ENCODE measurements at places on chromosomes 12 and 14.

GRCh38 chr14:95697764-95698163, 11.5 kb downstream of the TCL1B start:
- no peak for DNase-seq

GRCh38 chr14:66624336-66624937, 116.5 kb downstream of the GPHN start:
- no peak for DNase-seq

GRCh38 chr12:27747111-27747820, 32.8 kb upstream of the KLHL42 start:
- no peak for DNase-seq

- no peak for DNase-seq
Observed at GRCh38 chr14:94175011-94175745, 1.1 kb downstream of the PPP4R4 start.

GRCh38 chr12:9708853-9709252, 24.0 kb downstream of the CLECL1 start:
- no peak for DNase-seq

GRCh38 chr12:64544371-64545080, 65.8 kb upstream of the RASSF3 start:
- DNase-seq, result no peak

DNA sequence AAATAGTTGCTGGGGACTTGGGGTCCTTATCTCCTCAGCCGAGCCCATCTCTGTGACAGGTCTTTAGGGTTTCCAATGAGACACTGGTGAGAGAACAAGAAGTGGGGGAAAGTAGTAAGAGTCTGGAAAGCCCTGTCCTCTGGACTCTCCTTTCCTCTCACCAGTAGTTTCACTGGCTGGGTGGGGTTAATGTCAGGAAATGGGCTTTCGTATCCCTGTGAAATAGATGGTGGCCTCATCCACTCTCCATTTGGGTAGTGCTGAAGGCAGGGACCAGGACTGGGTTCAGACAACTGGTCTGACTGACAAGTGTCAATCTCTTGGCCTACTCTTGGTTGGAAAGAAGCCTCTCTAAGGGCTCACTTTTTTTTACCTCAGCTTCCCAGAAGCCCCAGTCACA, 7.5 kb downstream of the ZNF385A start:
- DNase-seq, result no peak

DNA sequence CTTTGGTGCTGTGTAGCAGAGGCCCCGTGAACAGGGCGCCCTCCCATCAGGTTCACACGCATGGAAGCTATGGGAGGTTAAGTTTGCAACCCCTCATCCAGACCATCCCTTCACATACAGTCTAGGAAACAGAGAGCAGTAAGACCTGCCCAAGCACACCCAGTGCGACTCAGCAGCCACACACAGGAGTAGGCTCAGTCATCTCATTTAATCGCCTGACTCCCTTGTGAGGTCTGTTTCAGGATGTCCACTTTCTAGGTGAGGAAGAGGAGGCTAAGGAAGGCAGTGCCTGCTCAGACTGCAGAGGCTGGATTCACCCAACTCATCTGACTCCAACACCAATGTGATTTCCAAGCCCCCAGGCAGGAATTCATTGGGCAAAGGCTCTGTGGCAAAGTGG, 11.9 kb downstream of the BDKRB1 start:
- DNase-seq, result no peak

- no peak for DNase-seq
Observed at GRCh38 chr14:76761960-76762410, 717 bp downstream of the VASH1 start.

GRCh38 chr12:19561411-19561961, 122.2 kb downstream of the AEBP2 start:
- no peak for DNase-seq

- DNase-seq, result no peak
Observed at GRCh38 chr14:102262929-102263462, 42.0 kb downstream of the MOK start.

DNA sequence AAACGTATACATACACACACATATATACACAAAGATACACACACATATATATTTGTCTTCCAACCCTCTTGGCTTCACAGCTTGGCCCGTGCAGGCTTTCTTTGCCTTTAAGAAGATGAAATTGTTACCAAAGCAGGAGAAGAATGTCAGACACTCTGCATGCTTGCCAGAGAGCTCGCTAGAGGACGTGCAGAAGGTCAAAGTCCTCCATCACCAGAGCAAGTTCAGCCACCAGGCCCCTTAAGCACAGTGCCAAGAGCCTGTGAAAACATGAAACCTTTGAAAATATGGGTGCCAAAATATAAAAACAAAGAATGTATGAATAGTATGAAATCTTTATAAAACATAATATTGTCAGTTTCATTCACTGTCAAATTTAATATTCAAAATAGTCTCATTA, 14.9 kb upstream of the MCRS1 start:
- no peak for DNase-seq

- DNase-seq, result no peak
Observed at GRCh38 chr14:72737560-72737943, 156.3 kb downstream of the DPF3 start.

DNA sequence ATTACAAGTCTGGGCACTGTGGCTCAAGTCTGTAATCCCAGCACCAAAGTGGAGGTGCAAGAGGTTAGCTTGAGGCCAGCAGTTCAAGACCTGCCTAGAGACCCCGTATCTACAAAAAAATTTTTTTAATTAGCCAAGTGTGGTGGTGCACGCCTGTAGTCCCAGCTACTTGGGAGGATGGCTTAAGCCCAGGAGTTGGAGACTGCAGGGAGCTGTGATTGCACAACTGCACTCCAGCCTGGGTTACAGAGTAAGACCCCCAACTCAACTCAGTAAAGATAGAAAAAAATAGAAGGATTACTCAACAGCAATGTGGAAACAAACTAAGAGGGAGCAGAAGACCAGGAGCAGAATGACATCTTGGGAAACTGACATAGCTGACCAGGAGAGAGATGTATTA, 13.3 kb downstream of the SBNO1 start:
- DNase-seq, result no peak

DNA sequence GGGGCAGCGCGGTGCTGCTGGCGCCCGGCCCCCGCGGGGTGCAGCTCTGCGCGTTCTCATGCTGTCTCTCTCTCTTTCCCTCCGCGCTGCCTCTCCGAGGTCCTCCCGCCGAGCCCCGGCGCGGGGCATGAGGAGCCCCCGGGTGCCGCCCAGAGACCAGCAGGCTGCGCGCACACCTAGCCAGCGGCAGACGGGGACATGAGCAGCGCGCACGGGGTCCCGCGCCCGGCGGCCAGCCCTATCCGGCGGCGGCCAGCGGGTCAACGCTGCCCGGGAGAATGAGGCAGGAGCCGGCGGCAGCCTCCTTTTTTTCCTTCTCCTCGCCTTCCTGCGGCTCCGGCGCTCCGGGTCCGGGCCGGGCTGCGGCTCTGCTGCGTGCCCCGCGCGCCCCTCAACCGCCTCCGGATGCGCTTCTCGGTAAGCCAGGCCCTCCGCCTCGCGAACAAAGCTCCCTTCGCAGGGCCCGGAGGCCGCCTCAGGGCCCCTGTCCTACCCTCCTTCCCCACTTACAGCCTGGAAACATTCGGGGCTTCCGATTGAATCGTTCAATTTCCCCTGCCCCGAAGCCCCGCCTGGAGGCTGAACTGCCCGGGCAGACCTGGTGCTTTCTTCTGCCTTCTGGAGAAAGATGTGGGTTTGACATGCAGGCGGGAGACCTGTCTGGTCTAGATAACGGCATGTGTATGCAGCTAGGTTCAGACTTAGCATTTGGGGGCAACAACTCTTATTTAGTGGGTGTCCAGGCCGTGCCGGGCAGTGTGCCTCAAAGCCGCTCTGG, at the start of gene TUNAR:
Gene TUNAR (plus strand): TSS at position 72 of the 778 bp plus-strand sequence.
- DNase-seq, result no peak

DNA sequence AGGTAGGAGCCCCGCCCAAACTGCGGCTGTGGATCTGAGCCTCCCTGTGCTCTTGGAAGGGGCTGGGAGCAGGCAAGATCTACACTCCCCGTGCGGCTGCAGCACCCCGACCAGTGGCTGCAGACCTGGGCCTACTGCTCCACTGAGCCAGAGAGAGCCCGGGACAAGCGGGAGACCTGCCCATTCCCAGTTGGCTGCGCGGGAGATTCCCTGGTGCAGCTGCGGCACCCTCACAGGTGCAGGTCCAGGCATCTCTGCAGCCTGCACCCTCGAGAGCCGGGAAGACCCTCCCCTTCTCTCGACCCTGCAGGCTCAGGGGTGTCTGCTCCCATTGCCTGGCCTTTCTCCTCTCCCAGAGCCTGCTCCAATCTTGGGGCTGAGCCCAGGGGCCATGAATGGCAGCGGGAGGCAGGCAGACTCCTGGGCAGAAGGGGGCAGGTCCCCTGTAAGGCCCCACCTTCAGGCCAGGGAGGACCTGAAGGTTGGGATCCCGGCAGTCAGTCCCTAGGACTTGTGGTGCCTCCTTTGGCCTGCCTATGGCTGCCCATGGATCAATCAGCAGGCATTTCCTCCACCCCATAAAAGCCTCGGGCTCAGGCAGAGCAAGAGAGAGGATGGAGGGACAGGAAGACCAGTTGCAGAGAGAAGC, 8.8 kb upstream of the A2M start:
- DNase-seq, result no peak

GRCh38 chr14:64693810-64694165, 10.4 kb upstream of the PLEKHG3 start:
- no peak for DNase-seq

GRCh38 chr12:76186131-76186906, 101.8 kb upstream of the NAP1L1 start:
- no peak for DNase-seq

DNA sequence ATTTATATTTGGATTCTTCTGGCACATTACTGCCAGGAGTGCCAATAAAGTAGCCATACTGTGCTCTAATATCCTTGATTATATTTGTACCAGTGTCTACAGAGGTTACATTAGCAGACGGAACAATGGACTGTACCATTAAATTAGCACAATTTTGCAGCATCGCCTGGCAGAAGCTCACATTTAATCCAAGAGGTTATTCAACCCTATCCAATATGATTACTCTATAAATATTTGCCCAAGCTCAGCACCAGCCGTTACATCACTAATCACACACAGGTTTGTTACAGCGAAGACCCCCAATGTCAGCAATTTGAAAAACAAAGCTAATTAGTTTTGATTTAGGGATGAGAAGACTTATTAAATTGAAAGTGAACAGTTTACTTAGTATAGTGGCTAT, 16.9 kb upstream of the MGST1 start:
- no peak for DNase-seq

GRCh38 chr12:132343294-132344004, 14.1 kb upstream of the GALNT9 start:
- no peak for DNase-seq

- no peak for DNase-seq
Observed at GRCh38 chr12:65668981-65669695, 155.1 kb upstream of the HMGA2 start.

- no peak for DNase-seq
Observed at GRCh38 chr12:6528539-6529235, 5.6 kb upstream of the GAPDH start.

DNA sequence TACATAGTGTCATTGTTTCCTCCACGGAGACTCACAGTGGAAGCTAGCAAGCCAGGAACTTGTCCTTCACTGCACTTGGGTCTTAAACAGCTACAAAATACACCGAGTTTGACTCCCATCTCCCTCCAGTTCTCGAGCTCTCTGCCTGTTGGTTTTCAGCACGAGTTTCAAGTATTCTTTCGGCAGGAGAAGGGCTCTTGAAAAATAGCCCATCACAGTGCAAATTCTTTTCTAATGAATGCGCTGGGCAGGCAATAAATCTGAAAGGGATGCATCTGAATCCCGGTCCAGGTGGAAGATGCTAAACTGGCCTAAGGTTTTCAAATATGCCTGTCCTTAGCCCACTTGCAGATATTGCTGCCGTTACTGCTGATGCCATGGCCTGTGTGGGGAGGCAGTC, 173.9 kb downstream of the CACNA1C start:
- no peak for DNase-seq

DNA sequence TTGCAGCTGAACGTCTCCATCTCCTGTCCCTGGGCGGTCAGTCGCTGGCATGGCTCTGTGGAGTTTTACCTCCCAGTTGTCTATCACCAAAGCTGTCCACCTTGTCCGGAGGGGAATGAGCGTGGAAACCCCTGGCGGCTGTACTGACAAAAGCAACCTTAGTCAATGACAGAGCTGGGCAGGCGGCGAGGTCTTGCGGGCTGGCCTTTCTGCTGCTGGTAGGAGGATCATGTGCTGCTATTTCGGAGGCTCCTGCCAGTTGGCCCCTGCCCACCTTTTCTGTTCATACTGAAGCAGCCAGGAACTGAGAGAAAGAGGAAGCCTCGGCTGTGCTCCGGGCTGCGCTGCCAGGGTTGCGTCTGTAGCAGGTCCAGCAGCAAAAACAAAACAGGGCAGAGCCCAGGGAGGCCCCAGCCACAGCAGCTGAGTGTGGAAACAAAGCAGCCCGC, 57.7 kb downstream of the HMGA2 start:
- no peak for DNase-seq

DNA sequence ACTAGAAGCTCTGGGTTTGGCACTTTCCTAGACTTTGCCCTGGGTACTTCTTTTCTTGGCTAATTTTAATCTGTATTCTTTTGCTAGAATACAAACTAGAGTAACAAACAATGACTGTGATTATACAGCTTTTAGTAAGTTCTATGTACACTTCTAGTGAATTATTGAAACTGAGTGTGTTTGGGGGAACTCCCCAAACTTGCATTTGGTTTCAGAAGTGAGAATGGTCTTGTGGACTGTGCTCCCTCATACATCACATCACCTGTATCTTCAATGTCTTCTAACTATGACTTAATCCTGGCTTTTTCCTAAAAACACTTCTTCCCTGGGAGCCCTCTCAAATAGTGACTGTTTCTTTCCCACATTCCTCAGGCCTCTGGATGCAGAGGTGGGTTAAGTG, 23.6 kb upstream of the SSTR1 start:
- DNase-seq, result no peak

- DNase-seq, result no peak
Observed at GRCh38 chr12:26658991-26659390, 174.0 kb downstream of the ITPR2 start.

DNA sequence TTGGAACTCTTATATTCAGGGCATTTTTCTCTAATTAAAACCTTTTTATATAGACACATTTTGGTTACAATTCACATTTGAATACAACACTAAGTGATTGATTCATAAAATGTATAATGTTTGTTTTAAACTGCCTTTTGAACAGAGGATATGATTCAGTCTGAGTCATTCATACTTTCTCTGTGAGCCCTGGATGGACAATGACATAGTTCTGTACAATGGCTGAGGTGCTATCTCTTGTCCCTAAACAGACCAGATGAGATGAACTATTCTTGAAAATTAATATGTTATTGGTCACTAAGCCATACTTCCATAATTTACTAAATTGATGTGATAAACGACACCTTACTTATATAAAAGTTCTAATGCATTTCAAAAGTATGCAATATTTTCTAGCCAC, 199.7 kb upstream of the ATXN7L3B start:
- DNase-seq, result no peak

DNA sequence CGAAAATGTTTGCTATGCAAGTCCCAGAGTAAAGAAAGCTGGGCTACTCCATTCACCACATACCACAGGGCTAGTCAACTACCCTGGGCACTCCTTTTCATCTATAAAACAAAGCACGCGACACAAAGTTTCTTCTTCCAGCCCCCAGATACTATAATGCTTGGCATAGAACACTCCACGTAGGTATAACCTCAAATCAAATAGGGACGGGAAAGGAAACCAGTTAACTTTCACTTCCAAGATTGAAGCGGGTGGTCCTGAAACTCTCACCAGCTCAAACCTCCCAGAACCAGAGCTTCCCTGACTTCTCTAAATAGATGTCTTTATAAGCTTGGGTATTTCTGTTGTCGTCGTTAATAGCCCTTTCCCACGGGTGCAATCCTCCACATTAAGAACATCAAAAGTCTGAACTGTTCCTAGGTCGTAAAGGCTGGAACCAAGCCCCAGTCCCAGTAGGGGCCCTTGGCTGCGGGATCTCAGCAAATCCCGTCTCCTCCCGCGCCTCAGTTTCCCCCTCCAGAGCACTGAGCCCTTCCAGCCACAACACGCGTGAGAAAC, 647 bp downstream of the LGMN start:
- DNase-seq, result no peak
